ENCODE measurements at places on chromosomes 11 and 22.

DNA sequence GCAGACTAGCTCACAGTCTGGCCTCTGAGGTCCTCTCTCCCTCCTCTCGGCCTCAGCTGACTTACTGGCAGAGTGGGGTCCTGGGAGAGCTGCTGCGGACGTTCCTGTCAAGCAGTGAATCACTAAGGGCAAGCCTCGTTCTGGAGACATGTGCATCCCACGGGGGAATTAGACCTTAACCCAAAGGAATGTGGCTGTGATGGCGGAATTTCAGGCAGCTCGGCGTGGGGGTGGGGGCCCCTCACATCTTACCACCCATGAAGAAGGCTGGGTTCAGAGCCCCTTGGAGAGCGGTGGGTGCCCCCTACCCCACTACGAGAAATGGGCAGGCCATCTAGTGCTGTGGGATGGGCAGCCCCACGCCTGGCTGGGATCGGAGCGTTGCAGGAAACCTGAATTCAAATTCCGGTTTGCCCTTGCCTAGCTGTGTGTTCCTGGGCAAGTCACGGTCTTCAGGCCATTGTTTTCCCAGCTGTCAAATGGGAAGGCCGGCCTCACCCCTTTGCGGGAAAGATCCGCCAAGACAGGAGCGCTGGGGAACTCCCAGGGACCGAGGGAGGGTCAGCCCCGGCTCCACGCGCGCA lies 554 bp downstream of the LRRC32 start:
- DNase-seq: peak; percentile 41

DNA sequence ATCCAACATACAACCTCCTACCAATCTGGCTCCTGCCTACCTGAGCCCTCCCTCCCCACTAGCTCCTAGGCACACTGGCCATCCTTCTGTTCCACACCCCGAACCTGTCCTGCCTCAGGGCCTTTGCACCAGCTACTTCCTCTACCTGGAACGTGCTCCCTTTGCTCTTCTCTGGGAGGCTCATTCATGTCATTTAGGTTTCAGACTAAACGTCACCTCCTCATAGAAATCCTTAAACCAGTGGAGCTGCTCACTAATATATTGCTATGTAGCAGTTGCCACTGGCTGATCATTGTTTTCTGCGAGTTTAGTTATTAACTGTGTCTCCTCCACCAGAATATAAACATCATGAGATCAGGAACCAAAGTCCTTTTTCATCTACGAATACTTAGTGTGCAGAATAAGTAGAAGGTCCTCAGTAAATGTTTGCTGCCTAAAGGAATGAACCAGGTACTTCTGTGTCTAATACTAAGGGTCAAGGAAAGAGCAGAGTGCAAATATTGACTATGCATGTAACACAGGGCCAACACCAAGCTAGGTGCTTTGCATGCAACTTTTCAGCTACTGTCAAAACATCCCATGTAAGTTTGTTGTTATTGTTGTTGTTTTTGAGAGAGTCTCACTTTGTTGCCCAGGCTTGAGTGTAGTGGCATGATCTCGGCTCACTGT lies 277.6 kb upstream of the SYN3 start:
- DNase-seq: no peak

- DNase-seq: no peak
Measured at GRCh38 chr11:41713030-41713429, 253.6 kb upstream of the LRRC4C start.

DNA sequence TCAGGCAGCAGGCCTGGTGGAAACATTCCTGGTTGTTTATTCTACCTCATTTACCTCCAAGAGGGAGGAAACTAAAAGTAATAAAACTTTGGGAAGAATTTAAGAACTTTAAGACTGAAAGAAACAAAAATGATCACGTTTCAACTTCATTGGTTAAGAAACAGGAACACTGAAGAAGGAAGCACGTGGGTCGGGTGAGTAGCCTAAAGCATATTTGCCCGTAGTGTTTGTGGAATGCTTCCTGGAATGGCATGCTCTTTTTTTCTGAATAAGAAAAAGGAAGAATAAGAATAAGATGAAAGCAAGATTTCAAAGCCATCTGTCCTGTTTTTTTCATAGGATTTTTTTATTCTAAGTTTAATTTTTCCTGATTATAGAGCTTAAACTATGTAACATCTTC lies 83.1 kb downstream of the WNT11 start:
- DNase-seq: no peak

DNA sequence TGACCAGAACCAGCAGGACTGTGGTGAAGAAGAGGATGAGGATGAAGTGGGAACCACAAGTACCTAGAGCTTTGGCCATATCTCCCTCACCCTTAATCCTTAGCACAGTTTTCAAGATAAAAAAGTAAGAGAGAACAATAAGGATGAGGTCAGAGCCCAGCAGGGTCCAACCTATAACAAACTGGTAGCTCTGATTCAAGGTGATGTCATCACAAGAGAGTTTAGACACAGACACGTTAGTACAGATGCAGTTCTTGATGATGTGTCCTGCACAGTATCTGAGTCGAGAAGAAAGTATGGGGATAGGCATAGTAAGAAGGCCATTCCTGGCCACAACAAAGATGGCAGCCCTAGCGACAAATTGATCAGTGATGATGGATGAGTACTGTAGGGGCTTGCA lies 586 bp downstream of the OR56A5 start:
- DNase-seq: no peak

DNA sequence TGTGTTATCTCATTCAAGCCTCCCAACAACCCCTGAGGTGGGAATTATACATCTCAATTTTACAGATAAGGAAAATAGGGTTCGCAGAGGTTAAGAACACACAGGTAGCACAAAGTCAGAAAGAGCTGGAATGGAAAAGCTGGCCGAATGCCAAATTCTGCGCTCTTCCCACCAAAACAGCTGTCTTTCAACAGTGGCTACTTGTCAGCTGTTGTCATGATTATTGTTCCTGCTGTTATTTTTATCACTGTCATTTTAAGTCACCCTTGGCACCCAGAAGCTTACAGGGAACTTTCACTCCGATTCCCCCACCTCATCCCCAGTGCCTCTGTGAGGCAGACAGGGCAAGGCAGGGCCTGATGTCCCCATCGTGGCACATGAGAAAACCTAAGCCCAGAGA lies 74.5 kb upstream of the CSNK2A3 start:
- no peak for DNase-seq

GRCh38 chr22:49643466-49643865 lies 184.2 kb downstream of the BRD1 start:
- DNase-seq: no peak

- no peak for DNase-seq
Measured at GRCh38 chr11:108241330-108242037, 18.6 kb downstream of the ATM start.

GRCh38 chr11:130449996-130450769 lies 1.7 kb downstream of the ADAMTS15 start:
- DNase-seq: peak; percentile 81

GRCh38 chr11:8913961-8914660 lies 3.1 kb downstream of the AKIP1 start:
- DNase-seq: no peak

- DNase-seq: peak; percentile 44
Measured at GRCh38 chr22:49771266-49772065, 56.2 kb downstream of the BRD1 start.

GRCh38 chr11:35875466-35875865 lies 68.4 kb upstream of the LDLRAD3 start:
- DNase-seq: no peak

- no peak for DNase-seq
Measured at GRCh38 chr22:32971276-32971675, 86.9 kb downstream of the SYN3 start.

GRCh38 chr22:33327348-33327860 lies 269.2 kb upstream of the SYN3 start:
- no peak for DNase-seq

DNA sequence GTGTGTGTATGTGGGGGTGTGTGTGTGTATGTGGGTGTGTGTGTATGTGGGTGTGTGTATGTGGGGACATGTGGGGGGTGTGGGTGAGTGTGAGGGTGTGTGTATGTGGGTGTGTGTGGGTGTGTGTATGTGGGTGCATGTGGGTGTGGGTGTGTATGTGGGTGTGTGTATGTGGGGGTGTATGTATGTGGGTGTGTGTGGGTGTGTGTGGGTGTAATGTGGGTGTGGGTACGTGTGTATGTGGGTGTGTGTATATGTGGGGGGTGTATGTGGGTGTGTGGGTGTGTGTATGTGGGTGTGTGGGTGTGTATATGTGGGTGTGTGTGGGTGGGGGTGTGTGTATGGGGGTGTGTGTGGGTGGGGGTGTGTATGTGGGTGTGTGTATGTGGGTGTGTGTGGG lies 106.7 kb downstream of the SPATA19 start:
- no peak for DNase-seq

DNA sequence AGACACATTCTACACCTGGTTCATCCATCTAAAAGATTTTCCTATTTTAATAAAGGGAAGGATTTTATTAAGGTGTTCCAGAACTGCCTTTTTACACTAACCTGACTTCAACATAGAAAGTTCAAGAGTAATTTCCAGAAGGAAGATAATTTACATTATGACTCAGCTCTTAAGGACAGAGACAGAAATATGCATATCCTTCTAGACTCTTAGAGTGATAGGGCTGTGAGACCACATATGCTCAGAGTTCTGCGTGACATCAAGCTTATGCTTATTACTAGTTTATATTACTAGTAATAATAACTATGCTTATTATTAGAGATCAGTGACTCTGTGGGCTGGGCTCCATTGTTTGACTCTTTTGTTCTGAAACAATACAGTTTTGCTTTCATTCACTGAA lies 4.6 kb downstream of the PDGFD start:
- no peak for DNase-seq

DNA sequence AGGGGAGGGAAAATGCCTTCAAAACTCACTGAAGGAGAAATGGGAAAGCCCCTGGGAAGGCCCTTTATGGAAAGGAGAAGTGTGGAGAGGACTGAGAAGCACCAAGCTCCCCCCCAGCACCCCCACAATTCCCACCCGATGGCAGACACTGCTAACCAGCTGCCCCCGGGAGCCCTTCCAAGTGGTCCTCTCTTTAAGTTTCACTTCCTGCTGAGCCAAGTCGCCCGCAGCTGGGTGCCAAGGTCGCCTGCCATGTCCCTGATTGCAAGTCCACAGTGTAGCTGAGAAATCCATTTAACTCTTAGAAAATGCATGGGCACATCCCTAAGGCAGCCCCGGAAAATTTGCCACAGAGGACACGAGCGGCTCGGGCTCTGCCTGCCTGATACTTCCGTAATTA lies 68.2 kb downstream of the GALNT18 start:
- no peak for DNase-seq

DNA sequence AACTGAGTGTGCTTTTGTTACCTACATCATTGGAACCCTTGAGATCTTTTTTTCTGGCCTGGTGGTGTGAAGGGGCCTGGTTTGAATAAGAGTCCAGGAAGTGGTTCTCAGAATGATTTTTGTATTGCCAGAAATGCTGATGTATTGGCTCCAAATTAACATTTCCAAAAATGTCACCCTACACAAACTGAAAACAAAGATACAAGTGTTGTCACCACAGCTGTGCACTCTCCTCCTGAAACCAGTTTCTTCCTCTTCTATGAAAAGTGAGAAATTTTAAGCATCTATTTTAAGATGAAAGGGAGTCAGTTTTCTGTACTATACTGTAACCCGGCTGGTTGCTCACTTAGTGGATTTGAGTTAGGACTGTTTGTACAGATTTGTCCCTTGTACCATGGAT lies 218.8 kb downstream of the PGR start:
- DNase-seq: no peak

DNA sequence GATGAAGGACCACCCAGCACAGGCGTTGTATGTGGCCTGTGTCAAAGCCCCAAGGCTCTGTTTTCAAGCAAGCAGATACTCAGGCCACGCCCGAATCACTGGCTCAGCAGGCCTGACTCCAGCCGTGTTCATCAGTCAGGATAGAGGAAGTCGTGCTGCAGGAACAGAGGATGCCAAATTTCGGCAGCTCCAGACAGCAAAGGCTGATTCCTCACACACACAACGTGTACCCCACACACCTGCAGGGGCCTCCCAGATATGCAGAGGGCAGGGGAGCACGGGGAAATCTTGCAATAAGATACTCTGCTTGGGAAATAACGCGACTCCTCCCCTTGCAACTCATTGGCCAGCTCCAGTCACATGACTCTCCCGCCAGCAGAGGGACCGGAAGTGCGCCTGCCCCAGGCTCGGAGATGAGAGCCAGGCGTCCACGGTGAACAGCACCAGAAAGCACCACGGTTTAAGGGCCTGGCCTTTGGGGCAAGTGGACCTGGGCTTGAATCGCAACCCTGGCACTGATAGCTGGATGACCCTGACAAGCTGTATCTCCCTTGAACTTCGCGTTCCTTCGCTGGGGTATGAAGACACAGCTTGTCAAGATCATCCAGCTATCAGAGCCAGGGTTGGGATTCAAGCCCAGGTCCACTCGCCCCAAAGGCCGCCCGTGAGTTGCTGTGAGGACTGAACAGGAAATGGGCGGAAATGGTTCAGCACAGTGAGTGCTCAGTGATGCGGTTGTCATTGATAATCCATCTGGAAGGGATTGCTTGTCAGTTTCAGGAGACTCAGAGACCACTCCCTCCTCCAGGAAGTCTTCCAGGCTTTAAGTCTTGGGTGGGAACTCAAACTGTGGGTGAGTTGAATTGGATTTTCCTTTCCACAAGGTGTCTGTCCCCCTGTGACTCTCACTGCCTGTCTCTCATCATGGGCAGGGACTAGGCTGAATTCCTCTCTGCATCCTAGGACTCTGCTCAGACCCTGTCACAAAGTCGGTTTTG lies 88.5 kb downstream of the MYEOV start:
- peak; percentile 52 for DNase-seq

DNA sequence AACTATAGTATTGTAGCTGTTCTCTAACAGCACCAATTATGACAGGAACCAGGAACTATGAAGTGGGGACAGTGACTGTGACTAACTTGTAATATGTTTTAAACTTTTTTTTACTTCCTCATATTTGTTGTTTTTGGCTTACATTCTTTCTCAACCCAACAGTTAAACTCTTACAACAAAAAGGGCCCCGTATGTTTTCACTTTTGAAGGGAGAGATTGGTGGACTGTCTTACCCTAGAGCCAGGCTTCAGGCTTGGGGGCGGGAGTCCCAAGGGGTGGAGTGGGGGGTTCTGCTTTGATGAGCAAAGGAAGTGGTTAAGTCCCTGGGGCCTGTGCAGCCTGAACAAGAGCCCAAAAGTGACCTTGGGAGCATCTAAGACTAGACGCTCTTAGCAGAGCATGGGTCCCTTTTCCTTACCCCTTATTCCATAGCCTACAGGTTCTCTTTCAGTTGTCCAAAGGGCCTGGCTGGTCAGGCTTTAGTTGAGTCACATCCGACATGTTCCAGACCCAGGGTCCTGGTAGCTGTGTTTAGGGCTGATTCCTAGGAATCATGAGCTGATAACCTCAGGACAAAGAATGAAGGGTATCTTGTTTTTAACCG lies 38.8 kb downstream of the STIM1 start:
- DNase-seq: peak; percentile 55

Measured in lower lobe of right lung (tissue), 2 donors.